Airway epithelial cell (primary cell): ENCODE measurements at places on chromosomes 1 and 21. TPM values are rescaled to one million over a fixed set of nuclear protein-coding genes. Genes with fewer than 3 reads are reported as not detected.

C1orf87 gene
- total RNA-seq = not detected in 2 replicates

HHAT gene
- 1.7 and 3.3 TPM in 2 replicates for total RNA-seq

GBP7 gene
- not detected in 2 replicates for total RNA-seq

C4BPA gene
- not detected in 2 replicates for total RNA-seq

PEX14 gene
- total RNA-seq = 22.9 and 24.8 TPM in 2 replicates

PLPPR5 gene
- total RNA-seq = not detected in 2 replicates

PMF1 gene
- 84.6 and 87.2 TPM in 2 replicates for total RNA-seq

RXFP4 gene
- total RNA-seq = not detected in 2 replicates

FAM151A gene
- total RNA-seq = not detected in 2 replicates

SLC30A10 gene
- 0.07 TPM in 1 of 2 replicates, not detected in the other for total RNA-seq

KLHL12 gene
- total RNA-seq = 16.4 and 19.0 TPM in 2 replicates

C1orf210 gene
- total RNA-seq = 3.9 and 8.7 TPM in 2 replicates

ASTN1 gene
- not detected in 2 replicates for total RNA-seq

LCE1D gene
- total RNA-seq = not detected in 2 replicates

TP73 gene
- total RNA-seq = 6.1 and 9.5 TPM in 2 replicates

TOMM40L gene
- total RNA-seq = 11.2 and 14.1 TPM in 2 replicates

HHIPL2 gene
- total RNA-seq = not detected in 2 replicates

FMO5 gene
- 0.99 and 2.7 TPM in 2 replicates for total RNA-seq

RAB42 gene
- total RNA-seq = 0.07 and 0.51 TPM in 2 replicates

OR2L13 gene
- total RNA-seq = not detected in 2 replicates

DCDC2B gene
- total RNA-seq = not detected in 2 replicates

CLIC4 gene
- 70.7 and 72.3 TPM in 2 replicates for total RNA-seq

TENT5C gene
- total RNA-seq = 0.19 and 0.42 TPM in 2 replicates

TRIM45 gene
- total RNA-seq = 0.65 and 1.7 TPM in 2 replicates

SLC6A9 gene
- 1.9 and 4.5 TPM in 2 replicates for total RNA-seq

RBP7 gene
- total RNA-seq = 0.78 TPM in 1 of 2 replicates, not detected in the other

KRTAP21-2 gene
- total RNA-seq = not detected in 2 replicates

LCE2B gene
- not detected in 2 replicates for total RNA-seq
